ENCODE measurements at places on chromosomes 4 and X.

GRCh38 chr4:11424000-11424399 lies 4.7 kb downstream of the HS3ST1 start:
- H3K4me3 ChIP-seq, result no peak overlapping the region
- H3K4me1 ChIP-seq, result no peaks in the 10 kb centered on the region
- DNase-seq, result no peak
- H3K27ac ChIP-seq, result peak overlapping the region; percentile 17

GRCh38 chr4:7761312-7761711 lies 178.3 kb downstream of the AFAP1 start:
- peaks cover 16% of the 10 kb centered on the region for H3K4me1 ChIP-seq
- peaks cover 35% of the 10 kb centered on the region for H3K36me3 ChIP-seq
- no peaks in the 10 kb centered on the region for H3K27me3 ChIP-seq
- DNase-seq, result no peak
- H3K4me3 ChIP-seq, result no peak overlapping the region

DNA sequence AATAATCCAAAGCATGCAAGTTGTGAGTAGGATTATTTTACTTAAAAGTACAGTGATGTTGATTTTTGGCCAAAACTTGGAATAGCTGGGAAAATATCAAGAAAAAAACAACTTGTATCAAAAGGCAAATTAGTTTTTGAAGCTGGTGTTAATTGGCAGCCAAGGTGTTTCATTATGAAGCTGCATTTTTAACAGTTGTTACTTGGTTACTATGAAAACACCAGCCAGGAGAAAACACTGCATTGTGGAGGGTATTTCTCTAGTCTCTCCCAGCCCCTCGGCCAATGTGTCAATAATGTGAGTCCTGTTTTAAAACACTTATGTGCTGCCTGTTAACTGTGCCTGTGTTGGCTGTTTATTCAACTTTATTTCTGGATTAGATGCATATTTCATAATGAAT lies 733.4 kb downstream of the ADGRL3 start:
- no peak overlapping the region for H3K4me3 ChIP-seq
- DNase-seq, result no peak
- H3K36me3 ChIP-seq, result no peaks in the 10 kb centered on the region
- no peaks in the 10 kb centered on the region for H3K4me1 ChIP-seq
- H3K27ac ChIP-seq, result no peak overlapping the region

DNA sequence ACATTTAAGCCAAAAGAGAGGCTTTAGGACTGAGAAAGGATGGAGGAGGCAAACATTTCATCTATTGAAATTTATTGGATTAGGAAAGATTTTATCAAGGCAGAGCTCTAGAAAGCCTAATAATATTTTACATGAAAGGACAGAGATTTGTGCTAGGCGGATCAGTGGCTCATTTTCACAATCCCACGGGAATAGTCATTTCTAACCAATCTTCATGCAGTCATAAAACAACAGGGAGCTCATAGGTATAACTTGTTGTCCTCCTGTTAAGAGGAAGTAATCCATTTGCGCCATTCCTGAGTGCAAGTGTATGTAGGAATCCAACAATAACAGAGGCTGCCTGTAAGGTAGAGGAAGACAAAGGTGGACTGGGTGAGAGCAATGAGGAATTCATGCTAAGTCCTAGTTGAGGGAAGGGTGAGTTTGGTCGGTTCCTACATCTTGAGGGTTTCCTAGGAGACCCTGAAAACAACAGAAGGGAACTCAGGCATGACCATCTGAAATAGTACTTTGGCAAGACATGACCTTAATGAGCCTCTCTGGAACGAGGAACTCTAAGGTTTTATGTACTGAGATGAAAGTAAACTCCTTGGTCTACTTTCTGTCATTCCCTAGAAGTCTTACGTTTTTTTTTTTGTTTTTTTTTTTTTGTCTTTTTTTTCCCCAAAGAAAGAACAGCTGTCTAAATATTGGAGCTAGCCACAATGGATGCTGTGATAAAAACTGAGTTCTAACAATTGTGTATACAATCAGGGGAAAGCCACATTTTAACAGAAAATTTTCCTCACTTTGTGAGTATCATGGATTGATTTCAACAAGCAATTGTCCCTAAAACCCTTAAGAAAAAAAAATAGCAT lies 89.7 kb downstream of the GEMIN8 start:
- H3K36me3 ChIP-seq, result no peaks in the 10 kb centered on the region
- no peak overlapping the region for H3K4me3 ChIP-seq
- H3K4me1 ChIP-seq, result no peaks in the 10 kb centered on the region
- peaks cover 6% of the 10 kb centered on the region for H3K27me3 ChIP-seq

DNA sequence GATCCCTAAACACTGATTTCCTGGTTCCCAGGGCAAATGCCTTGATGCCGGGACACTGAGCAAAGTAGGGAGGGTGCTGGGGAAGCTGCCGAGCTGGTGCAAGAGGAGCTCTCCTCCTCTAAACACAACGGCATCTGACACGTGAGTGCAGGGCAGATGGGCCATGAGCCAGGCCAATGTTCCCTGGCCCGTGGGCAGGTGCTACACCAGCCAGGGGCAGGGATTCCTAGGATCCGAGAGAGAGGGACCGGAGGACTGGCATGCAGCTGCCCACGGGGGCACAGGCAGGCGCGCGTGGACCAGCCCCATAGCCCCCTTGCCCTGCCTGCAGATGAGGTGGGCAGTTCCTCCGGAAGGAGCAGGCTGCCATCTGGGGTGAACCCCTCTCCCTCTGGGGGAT lies 66.8 kb upstream of the AFAP1 start:
- DNase-seq, result no peak
- H3K27ac ChIP-seq, result no peak overlapping the region
- H3K27me3 ChIP-seq, result no peaks in the 10 kb centered on the region
- H3K4me3 ChIP-seq, result no peak overlapping the region
- H3K4me1 ChIP-seq, result no peaks in the 10 kb centered on the region

- H3K4me1 ChIP-seq, result no peaks in the 10 kb centered on the region
- H3K36me3 ChIP-seq, result no peaks in the 10 kb centered on the region
- H3K27ac ChIP-seq, result no peak overlapping the region
- peaks cover 3% of the 10 kb centered on the region for H3K27me3 ChIP-seq
- no peak for DNase-seq
- H3K4me3 ChIP-seq, result no peak overlapping the region
Observed at GRCh38 chrX:112056476-112056875, 26.1 kb downstream of the TRPC5 start.

DNA sequence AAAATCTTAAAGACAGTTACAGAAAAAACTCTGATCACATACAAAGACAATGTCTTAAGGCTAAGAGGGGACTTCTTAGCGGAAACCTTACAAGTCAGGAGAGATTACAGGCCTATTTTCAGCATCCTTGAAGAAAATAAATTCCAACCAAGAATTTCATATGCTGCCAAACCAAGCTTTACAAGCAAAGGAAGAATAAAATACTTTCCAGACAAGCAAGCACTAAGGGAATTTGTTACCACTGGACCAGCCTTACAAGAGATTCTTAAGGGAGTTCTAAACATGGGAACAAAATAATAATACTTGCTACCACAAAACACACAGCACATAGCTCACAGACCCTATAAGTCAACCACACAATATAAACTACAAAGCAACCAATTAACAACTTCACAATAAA lies 255.8 kb upstream of the ZFP42 start:
- H3K4me1 ChIP-seq, result no peaks in the 10 kb centered on the region
- no peaks in the 10 kb centered on the region for H3K27me3 ChIP-seq
- H3K36me3 ChIP-seq, result no peaks in the 10 kb centered on the region
- H3K27ac ChIP-seq, result no peak overlapping the region
- H3K4me3 ChIP-seq, result no peak overlapping the region
- no peak for DNase-seq

DNA sequence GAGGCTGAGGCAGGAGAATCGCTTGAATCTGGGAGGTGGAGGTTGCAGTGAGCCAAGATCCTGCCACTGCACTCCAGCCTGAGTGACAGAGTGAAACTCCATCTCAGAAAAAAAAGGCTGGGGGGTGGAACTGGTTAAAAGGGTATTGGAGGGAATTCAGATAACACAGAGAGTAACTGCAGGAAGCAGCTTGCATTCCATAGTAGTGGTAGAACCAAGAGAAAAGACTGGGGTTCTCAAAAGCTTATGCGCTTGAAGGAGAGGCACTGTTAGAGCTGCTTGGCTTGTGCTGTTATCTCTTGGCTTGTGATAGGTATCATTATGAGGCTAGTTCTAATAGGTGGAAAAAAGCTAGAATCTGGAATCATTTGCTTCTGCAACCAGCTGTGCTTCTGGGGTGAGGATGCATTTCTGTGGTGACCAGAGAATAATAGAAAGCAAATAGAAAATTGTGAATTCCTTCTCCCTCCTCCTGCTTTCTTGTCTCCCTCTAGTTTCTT lies 91.2 kb upstream of the ELOVL6 start:
- H3K4me1 ChIP-seq, result no peaks in the 10 kb centered on the region
- no peaks in the 10 kb centered on the region for H3K36me3 ChIP-seq
- no peak overlapping the region for H3K4me3 ChIP-seq
- H3K27me3 ChIP-seq, result no peaks in the 10 kb centered on the region
- DNase-seq, result no peak

GRCh38 chrX:110021258-110022022 lies 18.5 kb downstream of the TMEM164 start:
- peaks cover 6% of the 10 kb centered on the region for H3K4me1 ChIP-seq
- no peaks in the 10 kb centered on the region for H3K27me3 ChIP-seq
- no peak for DNase-seq
- peak overlapping the region; percentile 24 for H3K27ac ChIP-seq

GRCh38 chrX:107146670-107147069 lies 28.0 kb upstream of the RBM41 start:
- no peaks in the 10 kb centered on the region for H3K27me3 ChIP-seq
- no peaks in the 10 kb centered on the region for H3K36me3 ChIP-seq
- no peaks in the 10 kb centered on the region for H3K4me1 ChIP-seq
- H3K27ac ChIP-seq, result no peak overlapping the region
- DNase-seq, result no peak

GRCh38 chr4:8726344-8726851 lies 133.8 kb downstream of the CPZ start:
- no peak for DNase-seq
- H3K27ac ChIP-seq, result no peak overlapping the region
- H3K4me3 ChIP-seq, result no peak overlapping the region
- no peaks in the 10 kb centered on the region for H3K27me3 ChIP-seq

DNA sequence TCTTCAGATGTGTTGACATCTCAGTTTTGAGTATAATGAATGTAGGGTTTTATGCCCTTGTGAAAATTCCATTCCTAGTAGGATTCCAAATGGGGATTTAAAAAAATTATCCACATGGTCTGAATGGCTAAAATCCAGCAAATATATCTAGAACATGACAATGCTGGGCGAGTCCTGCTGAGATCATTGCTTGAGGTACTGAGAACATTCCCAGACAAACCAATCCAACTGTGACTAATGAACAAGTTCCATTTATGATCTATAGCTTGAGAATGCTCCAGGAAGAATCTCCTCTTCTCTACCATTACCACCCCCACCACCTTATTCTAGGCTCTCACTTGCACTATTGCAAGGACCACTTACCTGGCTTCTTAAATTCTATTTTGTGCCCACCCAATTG lies 77.2 kb upstream of the IL1RAPL2 start:
- no peaks in the 10 kb centered on the region for H3K36me3 ChIP-seq
- H3K4me1 ChIP-seq, result no peaks in the 10 kb centered on the region
- DNase-seq, result no peak

- no peaks in the 10 kb centered on the region for H3K27me3 ChIP-seq
- H3K4me3 ChIP-seq, result no peak overlapping the region
- no peaks in the 10 kb centered on the region for H3K4me1 ChIP-seq
- no peaks in the 10 kb centered on the region for H3K36me3 ChIP-seq
- DNase-seq, result no peak
Observed at GRCh38 chrX:70117738-70118137, 15.5 kb upstream of the IGBP1 start.

DNA sequence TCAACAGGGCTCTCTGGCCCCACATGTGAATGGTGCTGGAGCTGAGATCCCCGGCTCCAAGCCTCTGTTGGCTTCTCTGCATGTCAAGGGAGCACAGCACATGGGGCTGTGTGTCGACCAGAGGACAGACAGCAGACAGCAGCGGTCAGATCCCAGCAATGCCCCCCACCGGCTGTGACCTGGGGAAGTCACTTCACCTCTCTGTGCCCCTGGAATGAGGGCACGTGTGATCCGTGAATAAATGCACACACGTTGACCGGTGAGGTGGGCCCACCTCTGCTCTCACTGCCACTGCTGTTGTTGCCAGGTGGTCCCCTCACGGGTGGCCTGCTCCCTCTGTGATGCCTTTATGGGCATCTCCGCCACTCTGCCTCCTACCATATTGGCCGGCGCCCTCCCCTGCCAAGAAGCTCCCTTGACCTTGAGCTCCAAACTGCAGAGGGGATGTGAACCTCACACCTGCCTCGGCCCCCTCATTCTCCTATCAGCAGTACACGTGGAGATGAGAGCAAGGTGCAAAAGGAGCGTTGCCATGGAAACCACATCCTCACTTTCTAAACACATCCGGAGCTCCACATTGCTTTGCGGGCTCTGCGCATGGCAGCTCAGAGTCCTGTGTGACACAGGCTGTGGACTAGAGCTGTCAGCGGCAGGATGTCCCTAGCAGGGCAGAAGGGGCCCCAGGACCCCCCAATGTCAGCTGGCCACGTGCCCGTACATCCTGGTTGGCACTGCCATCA lies 75.4 kb downstream of the ABLIM2 start:
- DNase-seq, result no peak
- H3K27me3 ChIP-seq, result no peaks in the 10 kb centered on the region
- H3K36me3 ChIP-seq, result no peaks in the 10 kb centered on the region
- no peak overlapping the region for H3K4me3 ChIP-seq
- H3K4me1 ChIP-seq, result peaks cover 50% of the 10 kb centered on the region

DNA sequence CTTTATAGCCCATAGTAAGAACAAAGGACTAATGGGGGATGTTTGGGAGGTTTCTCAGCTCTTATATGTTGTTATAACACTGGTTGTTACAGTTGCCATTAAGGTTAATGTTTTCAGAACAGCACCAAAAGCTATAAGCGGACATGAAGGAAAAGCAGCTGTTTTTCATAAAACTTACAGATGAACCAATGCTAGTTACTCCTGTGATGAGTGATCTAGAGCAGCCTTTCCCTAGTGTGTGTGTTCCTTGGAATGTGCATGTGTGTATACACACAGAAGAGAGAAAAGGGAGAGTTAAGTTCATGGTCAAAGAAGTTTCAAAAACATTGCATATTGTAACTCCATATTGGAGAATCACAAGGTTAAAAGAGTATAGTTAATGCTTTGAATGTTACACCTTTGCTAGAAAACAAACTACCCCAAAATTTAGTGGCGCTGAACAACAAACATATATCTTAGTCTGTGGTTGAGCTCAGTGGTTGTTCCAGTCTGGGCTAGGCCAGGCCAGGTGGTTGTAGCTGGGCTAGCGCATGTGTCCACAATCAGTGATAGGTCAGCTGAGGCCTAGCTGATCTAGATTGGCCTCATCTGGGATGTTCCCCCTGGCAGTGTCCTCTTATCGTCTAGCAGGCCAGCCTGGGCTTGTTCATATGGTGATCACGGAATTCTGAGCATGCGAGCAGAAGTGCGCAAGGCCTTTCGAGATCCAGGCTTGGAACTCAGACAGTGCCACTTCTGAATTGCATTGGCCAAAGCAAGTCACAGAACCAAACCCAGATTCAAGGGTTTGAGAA lies 151.0 kb downstream of the NHS start:
- no peaks in the 10 kb centered on the region for H3K36me3 ChIP-seq
- no peak overlapping the region for H3K4me3 ChIP-seq
- no peak for DNase-seq
- peaks cover 19% of the 10 kb centered on the region for H3K4me1 ChIP-seq
- no peak overlapping the region for H3K27ac ChIP-seq

GRCh38 chr4:2942037-2942531 lies 21.1 kb downstream of the NOP14 start:
- DNase-seq, result peak; percentile 43
- no peaks in the 10 kb centered on the region for H3K27me3 ChIP-seq
- H3K36me3 ChIP-seq, result peaks cover 91% of the 10 kb centered on the region
- no peak overlapping the region for H3K4me3 ChIP-seq
- H3K4me1 ChIP-seq, result peaks cover 3% of the 10 kb centered on the region
- no peak overlapping the region for H3K27ac ChIP-seq

Measured in right atrium auricular region (tissue), 2 donors.